ENCODE measurements at places on chromosomes 12 and 14.

- peak; percentile 37 for DNase-seq
Observed at GRCh38 chr14:50559990-50560930, at the start of gene ATL1. TSS of gene ATL1 (plus strand) at chr14:50560145. CDS start at chr14:50560266, 121 bp downstream.

DNA sequence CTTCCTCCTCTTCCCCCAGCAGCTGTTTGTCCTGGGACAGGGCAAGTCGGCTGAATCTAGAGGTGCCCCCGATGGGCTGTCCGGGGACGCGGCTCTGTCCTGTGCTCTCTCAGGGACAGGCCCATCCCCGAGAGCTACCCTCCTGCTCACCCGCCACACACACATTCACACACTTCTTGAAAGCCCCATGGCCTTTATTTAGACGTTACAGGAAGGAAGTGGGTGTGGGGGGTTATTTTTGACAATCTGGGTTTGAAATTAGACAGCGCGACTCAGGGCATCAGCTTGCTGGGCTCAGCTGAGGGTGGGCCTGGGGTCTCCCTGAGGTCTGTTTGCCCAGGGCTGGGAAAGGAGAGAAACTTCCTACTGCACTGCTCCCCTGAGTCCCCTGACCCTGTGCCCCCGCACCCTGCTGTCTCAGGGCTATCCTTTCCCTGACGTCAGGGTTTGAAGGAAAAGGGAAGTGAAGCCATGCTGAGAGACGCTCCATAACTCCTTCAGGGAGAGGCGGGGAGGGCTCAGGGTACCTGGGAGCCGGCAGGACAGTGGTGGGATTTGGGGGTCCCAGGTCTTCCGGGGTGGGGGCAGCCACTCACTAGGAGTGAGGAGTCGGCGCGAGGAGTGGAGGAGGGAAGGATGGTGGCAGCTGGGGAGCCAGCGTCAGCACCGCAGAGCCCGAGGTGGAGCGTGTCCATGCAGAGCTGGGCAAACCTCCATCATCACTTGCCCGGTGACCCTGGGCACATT, 8.1 kb downstream of the PTPN6 start:
- DNase-seq: peak; percentile 65

- no peak for DNase-seq
Observed at GRCh38 chr14:26872515-26873361, 274.9 kb upstream of the NOVA1 start.

DNA sequence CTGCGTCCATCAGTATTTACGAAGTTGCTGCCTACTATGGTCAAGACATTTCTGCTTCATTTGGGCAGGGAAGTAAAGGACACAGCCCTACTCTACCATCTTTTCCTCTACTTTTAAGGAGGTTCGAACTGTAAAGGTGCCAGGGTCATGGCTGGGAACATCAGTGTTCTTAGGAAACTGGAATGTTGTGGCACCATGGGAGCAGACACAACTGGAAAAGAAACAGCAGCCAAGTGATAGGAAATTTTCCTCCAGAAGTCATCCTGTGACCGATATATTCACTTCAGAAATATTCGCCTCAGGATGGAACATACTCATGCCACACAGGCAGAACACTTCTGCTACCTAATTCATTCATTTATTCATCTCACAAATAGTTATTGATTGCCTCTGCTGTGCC, 104.4 kb downstream of the ETV6 start:
- DNase-seq: no peak

All from activated B cell treated with CpG ODN at 0.5 μM for 24 hours (primary cell).